ENCODE measurements at places on chromosomes 12 and 14. TPM values are rescaled to one million over a fixed set of nuclear protein-coding genes. Genes with fewer than 3 reads are reported as not detected.

The CCDC197 gene
- not detected for total RNA-seq

The ZBTB25 gene
- 3.6 TPM for total RNA-seq

The ACTN1 gene
- total RNA-seq, result 222 TPM

The RFLNA gene
- total RNA-seq, result 0.08 TPM

The CSRNP2 gene
- total RNA-seq, result 17.9 TPM

The NCAPD2 gene
- total RNA-seq, result 40.1 TPM

The BDKRB1 gene
- 53.3 TPM for total RNA-seq

The ETFRF1 gene
- 13.4 TPM for total RNA-seq

The HOXC11 gene
- not detected for total RNA-seq

The AQP6 gene
- not detected for total RNA-seq

The LLPH gene
- 11.3 TPM for total RNA-seq

The STON2 gene
- 1.9 TPM for total RNA-seq

The ASIC1 gene
- 14.3 TPM for total RNA-seq

The HCAR1 gene
- 0.08 TPM for total RNA-seq

The MAP3K9 gene
- 1.7 TPM for total RNA-seq

The CPSF2 gene
- 25.8 TPM for total RNA-seq

The INHBC gene
- total RNA-seq, result not detected

The ESYT1 gene
- total RNA-seq, result 171 TPM

The CFL2 gene
- total RNA-seq, result 54.9 TPM

The KCNC2 gene
- not detected for total RNA-seq

The RIC8B gene
- total RNA-seq, result 6.7 TPM

The B4GALNT3 gene
- not detected for total RNA-seq

The KRT6C gene
- not detected for total RNA-seq

The JPH4 gene
- total RNA-seq, result under 0.01 TPM

The SPX gene
- total RNA-seq, result 0.91 TPM

The NDRG2 gene
- 12.0 TPM for total RNA-seq

The ERH gene
- 103 TPM for total RNA-seq
